ENCODE measurements at places on chromosomes 16 and 17. TPM values are rescaled to one million over a fixed set of nuclear protein-coding genes. Genes with fewer than 3 reads are reported as not detected.

Gene SLC38A8
- total RNA-seq = not detected

Gene SLC5A10
- not detected for total RNA-seq

Gene TAT
- not detected for total RNA-seq

Gene IRX3
- 0.92 TPM for total RNA-seq

Gene CCL7
- 0.19 TPM for total RNA-seq
